ENCODE measurements at places on chromosomes 1 and 21. TPM values are rescaled to one million over a fixed set of nuclear protein-coding genes. Genes with fewer than 3 reads are reported as not detected.

GRCh38 chr1:217535601-217536377, 95.1 kb downstream of the GPATCH2 start:
- no peak for DNase-seq

- DNase-seq, result no peak
Observed at GRCh38 chr1:155196893-155197638, 10.6 kb downstream of the THBS3 start.

GRCh38 chr1:203170625-203171330, 4.8 kb downstream of the MYBPH start:
- DNase-seq, result no peak

- no peak for DNase-seq
Observed at GRCh38 chr1:28243685-28244311, 7.9 kb downstream of the ATP5IF1 start.

GRCh38 chr1:56531624-56532349, 47.6 kb downstream of the PLPP3 start:
- DNase-seq, result no peak

- DNase-seq, result peak; percentile 59
Observed at GRCh38 chr1:178055093-178055492, 38.8 kb upstream of the RASAL2 start.

GRCh38 chr1:218851586-218851985, 322.1 kb upstream of the LYPLAL1 start:
- no peak for DNase-seq

DNA sequence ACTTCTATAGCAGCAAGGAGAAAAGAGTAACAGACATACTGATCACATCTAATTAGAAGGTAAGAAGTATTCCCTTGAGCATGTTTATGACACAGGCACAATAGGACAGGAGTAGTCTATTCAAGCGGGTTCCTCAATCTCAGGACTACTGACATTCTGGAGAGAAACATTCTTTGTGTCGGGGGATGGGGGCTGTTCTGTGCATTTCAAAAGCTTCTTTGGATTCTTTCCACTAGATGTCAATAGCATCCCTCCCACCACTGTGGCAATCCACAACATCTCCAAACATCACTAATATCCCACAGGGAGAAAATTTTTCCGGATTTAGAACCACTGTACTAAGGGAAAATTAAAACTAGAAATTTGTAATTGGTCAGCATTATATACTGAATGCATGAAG, 56.9 kb downstream of the ADAMTS5 start:
- DNase-seq, result no peak

- DNase-seq, result no peak
Observed at GRCh38 chr1:229972600-229973296, 94.3 kb upstream of the GALNT2 start.

DNA sequence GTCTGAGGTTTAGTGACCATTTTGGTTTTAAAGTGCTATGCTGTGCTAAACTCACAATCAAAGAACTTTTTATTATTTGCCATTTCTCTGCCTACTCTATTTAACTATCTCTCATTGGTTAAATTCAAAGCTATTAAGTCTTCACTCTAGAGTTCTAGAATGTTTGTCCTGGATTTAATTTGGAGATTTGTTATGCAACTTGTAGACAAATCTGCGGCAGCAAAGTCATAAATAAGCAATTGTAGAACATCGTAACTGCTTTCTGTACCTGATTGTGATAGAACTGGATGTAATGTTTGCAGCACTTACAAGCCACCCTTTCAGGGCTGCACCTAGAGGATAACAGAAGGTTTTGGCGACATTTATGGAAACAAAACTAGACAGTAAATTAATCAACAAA, 566.5 kb upstream of the ADGRL2 start:
- DNase-seq, result no peak

DNA sequence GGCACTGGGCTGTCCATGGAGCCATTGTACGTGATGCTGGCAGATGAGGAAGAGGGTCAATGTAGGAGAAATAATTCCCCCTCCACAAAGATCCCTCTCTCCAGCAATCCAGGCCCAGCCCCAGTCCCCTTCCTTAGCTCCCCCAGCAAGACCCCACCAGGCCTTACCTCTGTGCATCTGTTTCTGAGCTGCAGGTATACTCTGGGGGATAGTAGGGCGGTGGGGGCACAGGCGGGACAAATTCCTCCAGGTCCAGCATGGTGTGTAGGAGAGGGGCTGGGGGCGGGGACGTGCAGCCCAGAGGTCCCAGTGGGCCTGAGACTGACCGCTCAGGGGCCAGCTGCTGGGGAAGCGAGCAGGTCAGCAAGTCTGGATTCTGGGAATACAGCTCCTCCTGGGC, 3.7 kb downstream of the ENTREP3 start:
- no peak for DNase-seq

Gene BLACAT1
- 13.5 TPM for total RNA-seq

Gene JAM2
- total RNA-seq, result not detected

Gene PGLYRP4
- not detected for total RNA-seq

Gene FAM131C
- total RNA-seq, result 12.3 TPM

Gene ZMYND12
- 1.7 TPM for total RNA-seq

Gene LAMC2
- 105 TPM for total RNA-seq

All from PC-9 (cell line).